ENCODE measurements at places on chromosomes 11 and 22.
A peak's percentile ranks its signal among the peaks of the same experiment; 100 is the strongest.

- H3K4me1 ChIP-seq = peaks cover 22% of the 10 kb centered on the region
- H3K4me3 ChIP-seq = no peak overlapping the region
- DNase-seq = no peak
These were observed 28.1 kb upstream of the TH start for GRCh38 chr11:2199466-2200341.

DNA sequence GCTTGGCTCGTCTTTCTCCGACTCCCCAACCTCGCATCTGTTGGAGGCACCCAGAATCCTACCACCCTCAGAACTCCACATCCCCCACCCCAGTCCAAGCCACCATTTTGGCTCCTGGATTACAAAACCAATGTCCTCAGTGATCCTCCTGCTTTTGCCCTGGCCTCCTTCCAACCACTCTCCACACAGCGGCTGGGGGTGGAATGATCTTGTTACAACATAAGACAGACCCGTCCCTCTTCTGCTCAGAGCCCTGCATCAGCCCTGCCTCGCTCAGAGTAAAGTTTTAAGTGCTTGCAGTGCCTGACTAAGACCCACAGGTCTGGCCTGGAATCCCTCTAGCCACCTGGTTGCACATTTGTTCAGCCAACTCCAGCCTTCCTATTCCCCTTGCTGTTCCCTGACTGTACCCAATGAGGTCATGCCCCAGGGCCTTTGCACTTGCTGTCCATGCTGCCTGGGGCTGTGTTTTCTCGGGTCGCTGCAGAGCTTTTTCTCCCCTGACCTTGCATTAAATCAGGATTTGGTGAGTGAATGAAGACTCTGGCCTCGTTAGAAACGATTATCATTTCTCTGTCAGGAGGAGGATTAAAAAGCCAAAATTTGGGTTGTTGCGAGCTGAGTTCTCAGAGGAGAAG is 67.3 kb downstream of the IGF2 start:
- no peaks in the 10 kb centered on the region for H3K27me3 ChIP-seq
- H3K27ac ChIP-seq = no peak overlapping the region
- peaks cover 5% of the 10 kb centered on the region for H3K4me1 ChIP-seq
- H3K36me3 ChIP-seq = no peaks in the 10 kb centered on the region
- H3K4me3 ChIP-seq = no peak overlapping the region

DNA sequence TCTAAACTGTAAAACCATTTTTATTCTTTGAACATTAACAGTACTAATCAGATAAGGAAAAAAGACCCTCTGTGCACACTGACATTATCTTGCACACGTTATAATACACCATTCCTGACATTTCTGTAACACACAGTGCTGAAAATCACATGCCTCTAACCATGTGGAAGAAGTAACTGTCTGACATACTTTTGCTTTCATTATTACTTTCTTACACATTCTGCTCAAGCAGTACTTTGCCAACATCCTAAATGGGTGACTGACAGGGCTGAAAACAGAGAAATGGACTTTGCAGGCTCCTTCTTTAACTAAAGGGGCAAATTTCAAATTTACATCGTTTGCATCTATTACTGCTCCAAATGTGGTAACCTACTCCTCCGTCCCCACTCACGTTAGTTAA is 22.8 kb upstream of the TP53AIP1 start:
- no peak for DNase-seq
- no peaks in the 10 kb centered on the region for H3K4me1 ChIP-seq
- no peaks in the 10 kb centered on the region for H3K27me3 ChIP-seq
- peaks cover 27% of the 10 kb centered on the region for H3K36me3 ChIP-seq
- H3K27ac ChIP-seq = no peak overlapping the region
- H3K4me3 ChIP-seq = no peak overlapping the region

- H3K36me3 ChIP-seq = no peaks in the 10 kb centered on the region
- no peak for DNase-seq
- H3K27me3 ChIP-seq = no peaks in the 10 kb centered on the region
- no peak overlapping the region for H3K4me3 ChIP-seq
- no peak overlapping the region for H3K27ac ChIP-seq
These were observed 241.0 kb downstream of the TENM4 start for GRCh38 chr11:79199729-79200354.

DNA sequence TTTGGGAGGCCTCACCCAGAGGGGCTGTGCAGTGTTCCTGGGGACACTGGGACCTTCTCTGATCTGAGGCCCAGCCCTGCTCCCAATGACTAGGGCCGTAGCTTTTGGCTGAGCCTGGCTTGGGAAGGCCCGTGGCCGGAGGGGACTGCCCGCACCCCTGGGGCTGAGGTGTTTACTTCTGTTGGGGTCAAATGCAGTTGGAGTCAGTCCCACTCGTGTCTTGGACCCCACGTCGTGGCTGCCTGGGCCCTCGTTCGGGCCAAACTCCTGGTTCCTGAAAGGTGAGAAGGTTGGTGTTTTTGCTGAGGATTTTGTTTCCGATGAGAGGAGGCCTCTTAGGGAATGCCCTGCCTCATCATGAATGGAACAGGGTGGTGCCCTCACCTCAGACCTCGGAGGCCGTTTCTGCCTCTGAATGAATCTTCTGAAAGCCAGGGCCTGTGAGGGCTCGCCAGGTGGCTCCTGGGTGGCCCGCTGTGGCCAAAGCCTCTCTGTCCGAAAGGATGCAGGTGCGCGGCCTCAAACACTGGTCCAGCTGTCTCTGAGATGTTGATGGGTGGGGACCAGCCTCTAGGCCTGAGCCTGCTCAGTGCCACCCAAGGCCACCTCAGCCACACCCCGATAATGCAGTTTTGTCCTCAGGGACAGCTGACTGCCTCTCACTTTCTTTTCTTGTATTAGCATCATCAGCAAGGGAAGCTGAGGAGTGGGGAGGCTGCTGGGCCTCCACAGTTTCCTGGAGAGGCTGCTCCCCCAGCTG is 40.3 kb upstream of the A4GALT start:
- no peaks in the 10 kb centered on the region for H3K36me3 ChIP-seq
- no peak overlapping the region for H3K27ac ChIP-seq
- no peak for DNase-seq
- no peaks in the 10 kb centered on the region for H3K4me1 ChIP-seq
- no peak overlapping the region for H3K4me3 ChIP-seq

DNA sequence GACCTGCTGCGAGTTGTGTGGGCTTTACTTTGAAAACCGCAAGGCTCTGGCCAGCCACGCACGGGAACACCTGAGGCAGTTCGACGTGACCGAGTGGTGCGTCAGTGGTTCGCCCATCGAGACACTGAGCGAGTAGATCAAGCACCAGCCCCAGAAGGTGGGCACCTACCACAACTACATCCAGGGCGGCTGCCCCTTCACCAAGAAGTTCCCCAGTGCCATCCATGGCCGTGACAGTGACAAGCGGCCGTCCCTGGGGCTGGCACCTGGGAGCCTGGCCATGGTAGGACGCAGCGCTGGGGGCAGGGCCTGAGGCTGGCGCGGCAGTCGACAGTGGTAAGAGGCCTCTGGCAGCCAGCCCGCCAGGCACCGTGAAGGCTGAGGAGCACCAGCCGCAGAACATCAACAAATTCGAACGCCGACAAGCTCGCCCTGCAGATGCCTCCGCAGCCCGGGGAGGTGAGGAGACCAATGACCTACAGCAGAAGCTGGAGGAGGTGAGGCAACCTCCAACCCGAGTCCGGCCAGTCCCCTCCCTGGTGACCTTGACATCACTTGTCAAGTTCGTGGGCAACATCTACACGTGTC is 545.2 kb upstream of the CCDC179 start:
- H3K4me3 ChIP-seq = no peak overlapping the region
- no peak overlapping the region for H3K27ac ChIP-seq
- no peaks in the 10 kb centered on the region for H3K4me1 ChIP-seq
- no peaks in the 10 kb centered on the region for H3K36me3 ChIP-seq
- DNase-seq = no peak

DNA sequence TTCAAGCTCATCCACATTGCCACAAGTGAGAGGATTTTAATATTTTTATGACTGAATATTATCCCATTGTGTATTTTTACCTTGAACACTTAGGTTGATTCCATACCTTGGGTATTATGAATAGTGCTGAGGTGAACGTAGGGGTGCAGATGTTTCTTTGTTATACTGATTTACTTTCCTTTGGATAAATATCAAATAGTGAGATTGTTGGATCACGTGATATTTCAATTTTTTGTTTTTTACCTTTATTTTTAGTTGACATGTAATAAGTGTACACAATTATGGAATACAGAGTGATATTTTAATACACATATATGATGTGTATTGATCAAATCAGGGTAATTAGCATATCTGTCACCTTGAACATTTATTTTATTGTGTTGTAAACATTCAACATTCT is 8.1 kb downstream of the OR10W1 start:
- H3K4me3 ChIP-seq = no peak overlapping the region
- DNase-seq = no peak
- no peaks in the 10 kb centered on the region for H3K36me3 ChIP-seq
- H3K27ac ChIP-seq = no peak overlapping the region

DNA sequence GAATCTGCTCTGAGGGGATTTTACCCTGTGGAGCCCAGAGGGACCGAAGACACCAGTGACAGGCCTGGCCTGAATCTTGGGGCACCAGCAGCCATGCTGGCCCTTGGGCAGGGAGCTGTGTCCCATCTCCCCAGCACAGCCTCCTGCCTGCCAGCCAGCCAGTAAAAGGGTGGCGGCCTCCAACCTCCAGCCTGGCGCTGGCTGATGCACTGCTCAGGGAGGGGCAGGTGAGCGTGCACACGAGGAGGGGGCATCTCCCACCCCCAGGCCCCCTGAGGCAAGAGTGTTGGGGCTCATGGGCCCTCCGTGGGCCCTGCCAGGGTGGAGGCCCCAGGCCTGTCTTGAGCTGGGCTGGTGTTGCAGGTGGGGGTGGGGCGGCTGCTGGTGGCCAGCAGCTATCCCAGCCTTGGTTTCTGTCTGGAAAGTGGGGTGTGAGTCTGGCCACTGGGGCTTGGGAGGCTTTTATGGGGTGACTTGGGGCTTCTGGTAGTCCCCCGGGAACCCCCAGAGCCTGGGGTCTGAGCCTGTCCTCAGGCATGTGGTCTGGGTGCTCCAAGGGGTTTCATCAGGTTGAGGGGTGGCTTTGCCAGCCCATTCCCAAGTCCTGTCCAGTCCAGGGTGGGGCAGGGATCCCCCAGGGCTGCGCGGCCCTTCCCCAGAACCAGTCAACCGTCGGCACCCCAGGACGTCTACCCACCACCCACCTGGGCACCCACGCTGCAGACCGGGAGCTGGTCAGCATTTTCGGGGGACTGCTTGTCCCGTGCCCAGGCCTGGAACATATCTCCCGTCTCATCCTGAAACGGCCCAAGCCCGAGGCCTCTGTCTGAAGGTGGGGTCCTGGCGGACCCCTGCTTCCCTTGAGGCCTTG is 17.8 kb downstream of the TSPAN4 start:
- no peaks in the 10 kb centered on the region for H3K27me3 ChIP-seq
- DNase-seq = no peak
- peaks cover 28% of the 10 kb centered on the region for H3K36me3 ChIP-seq
- no peak overlapping the region for H3K27ac ChIP-seq
- H3K4me3 ChIP-seq = no peak overlapping the region

DNA sequence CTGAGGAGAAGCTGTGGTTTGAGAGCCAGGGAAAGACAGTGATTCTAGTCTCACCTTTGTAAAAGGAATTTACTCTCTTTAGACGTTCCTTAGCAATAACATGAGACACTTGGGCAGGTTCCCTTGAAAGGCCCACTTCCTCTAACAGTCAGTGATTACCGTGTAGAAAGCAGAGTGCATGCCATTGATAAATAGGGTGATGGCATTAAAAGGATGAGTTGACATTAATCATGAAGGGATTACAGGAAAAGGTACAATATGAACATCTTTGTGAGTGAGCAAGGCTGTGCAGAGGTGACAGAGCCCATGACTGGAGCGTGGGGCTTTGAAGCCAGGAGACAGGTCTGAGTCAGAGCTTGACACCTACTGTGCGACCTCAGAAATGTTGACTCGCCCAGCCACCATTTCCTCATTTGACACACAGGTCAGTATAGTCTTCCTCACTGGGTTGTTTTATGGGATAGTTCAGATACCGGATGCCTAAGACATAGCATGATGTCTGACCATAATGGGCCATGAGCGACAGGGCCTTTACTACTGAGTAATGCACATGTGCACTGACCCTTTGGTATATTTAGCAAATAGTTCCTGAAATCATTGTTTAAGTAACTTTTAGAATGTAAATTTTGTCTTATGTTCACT is 341.7 kb upstream of the MTNR1B start:
- H3K36me3 ChIP-seq = no peaks in the 10 kb centered on the region
- H3K27me3 ChIP-seq = no peaks in the 10 kb centered on the region
- no peak overlapping the region for H3K4me3 ChIP-seq
- DNase-seq = no peak
- no peak overlapping the region for H3K27ac ChIP-seq

DNA sequence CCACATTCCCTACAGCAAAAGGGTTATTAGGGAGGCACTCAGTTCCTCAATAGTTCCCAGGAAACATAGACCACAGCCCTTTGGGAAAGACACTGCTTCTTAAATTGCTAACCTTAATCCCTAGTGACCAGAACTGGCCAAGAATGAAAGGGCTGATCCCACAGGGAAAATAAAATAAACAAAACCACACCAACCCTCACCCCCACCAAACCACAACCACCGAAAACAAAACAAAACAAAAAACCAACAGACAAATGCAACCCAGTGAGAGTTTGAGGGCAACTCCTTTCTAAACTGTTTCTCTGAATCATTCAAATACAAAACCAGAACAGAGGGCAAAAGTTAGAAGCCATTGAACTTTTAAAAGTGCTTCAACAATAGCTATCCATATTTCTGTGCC is 57.2 kb downstream of the NAV2 start:
- H3K27me3 ChIP-seq = no peaks in the 10 kb centered on the region
- no peaks in the 10 kb centered on the region for H3K4me1 ChIP-seq
- no peak overlapping the region for H3K27ac ChIP-seq
- DNase-seq = no peak
- H3K4me3 ChIP-seq = no peak overlapping the region

- H3K4me3 ChIP-seq = peak within 1 kb of the TSS; percentile 28
- peak; percentile 58 for DNase-seq
- H3K36me3 ChIP-seq = no peaks in the 10 kb centered on the region
- H3K27ac ChIP-seq = no peak within 1 kb of the TSS
These were observed at the start of gene C1QTNF4 for GRCh38 chr11:47593934-47594855. C1QTNF4 (minus strand) TSS chr11:47594411; CDS start chr11:47590810, 3,601 bp downstream.

DNA sequence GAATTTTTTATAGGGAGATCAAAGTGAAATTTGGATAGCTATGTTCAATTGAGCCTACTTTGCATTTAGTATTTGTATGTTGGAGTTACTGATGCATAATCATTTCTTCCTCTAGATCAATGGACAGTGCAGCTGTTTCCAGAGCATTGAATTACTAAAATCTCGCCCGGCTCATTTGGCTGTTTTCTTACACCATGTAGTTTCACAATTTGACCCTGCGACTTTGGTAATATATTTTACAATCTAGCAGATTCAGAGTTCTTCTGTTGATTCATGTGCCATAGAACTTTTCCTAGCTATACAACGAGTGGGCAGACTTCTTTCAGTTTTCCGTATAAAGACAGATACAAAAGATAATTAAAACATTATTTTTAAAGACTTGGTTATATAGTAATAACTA is 70.0 kb upstream of the GRIK4 start:
- H3K36me3 ChIP-seq = peaks cover 31% of the 10 kb centered on the region
- H3K4me1 ChIP-seq = no peaks in the 10 kb centered on the region
- no peak overlapping the region for H3K4me3 ChIP-seq
- H3K27ac ChIP-seq = no peak overlapping the region

Measured in stomach (tissue), 19 donors.